ENCODE measurements at places on chromosomes 4 and X.

DNA sequence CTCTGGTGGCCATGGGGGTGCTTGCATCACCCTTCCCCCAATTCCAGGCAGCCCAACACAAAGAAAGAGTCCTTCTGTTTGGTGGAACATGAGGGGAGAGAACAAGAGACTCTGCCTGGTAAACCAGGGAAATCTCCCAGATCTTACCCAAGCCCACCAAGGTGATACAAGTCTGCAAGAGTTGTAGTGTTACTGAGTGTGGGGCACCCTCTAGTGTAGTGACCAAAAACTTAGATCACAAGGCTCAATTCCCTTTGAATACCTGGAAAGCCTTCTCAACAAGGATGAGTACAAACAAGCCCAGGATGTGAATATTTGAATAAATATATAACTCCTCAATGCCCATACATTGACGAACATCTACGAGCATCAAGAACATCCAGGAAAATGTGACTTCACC, 64.7 kb downstream of the IL13RA2 start:
- no peak for DNase-seq

- DNase-seq, result no peak
Measured at GRCh38 chr4:102551958-102552565, 50.9 kb downstream of the NFKB1 start.

- DNase-seq, result no peak
Measured at GRCh38 chrX:48491809-48492208, 15.8 kb downstream of the FTSJ1 start.

GRCh38 chrX:122857734-122858133, 326.3 kb upstream of the GRIA3 start:
- no peak for DNase-seq

GRCh38 chr4:13647031-13647430, 19.5 kb upstream of the BOD1L1 start:
- no peak for DNase-seq

DNA sequence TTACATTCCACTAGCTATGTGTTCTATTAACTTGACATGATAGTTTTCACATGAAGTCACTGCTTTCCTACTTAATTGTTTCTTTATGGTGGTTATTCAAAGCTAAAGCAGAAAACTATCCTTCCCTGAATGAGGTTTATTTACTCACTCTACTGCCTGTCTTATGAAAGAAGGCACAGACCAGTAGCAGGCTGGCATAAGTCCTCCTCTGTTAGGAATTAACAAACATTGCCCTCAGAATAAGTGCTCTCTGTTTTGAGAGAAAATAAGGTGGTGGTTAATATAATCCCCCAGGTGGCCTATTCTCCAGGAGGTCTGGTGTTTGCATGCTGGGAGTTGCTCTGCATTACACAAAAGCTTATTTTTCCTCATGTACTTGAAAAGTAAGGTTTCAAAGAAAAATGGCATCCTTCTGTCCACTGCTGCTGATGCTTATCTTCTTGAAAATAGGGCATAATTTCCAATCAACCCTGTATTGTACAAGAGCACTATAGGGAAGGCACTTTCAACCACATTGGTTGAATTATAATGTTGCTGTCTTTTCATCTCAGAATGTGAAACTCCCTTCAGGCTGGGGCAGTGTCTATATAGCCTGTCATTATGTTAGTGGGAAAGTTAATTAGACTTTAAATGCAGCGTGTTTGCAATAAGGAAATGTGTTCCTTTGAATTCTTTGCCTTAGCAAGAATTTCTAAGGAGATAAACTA, 119.7 kb upstream of the TBC1D9 start:
- DNase-seq, result no peak

GRCh38 chr4:189845145-189845846, 95.4 kb upstream of the FRG1 start:
- no peak for DNase-seq

- DNase-seq, result no peak
Measured at GRCh38 chrX:120459309-120459708, 9.8 kb downstream of the LAMP2 start.

- DNase-seq, result no peak
Measured at GRCh38 chrX:27815209-27815608, 7.4 kb downstream of the MAGEB10 start.

DNA sequence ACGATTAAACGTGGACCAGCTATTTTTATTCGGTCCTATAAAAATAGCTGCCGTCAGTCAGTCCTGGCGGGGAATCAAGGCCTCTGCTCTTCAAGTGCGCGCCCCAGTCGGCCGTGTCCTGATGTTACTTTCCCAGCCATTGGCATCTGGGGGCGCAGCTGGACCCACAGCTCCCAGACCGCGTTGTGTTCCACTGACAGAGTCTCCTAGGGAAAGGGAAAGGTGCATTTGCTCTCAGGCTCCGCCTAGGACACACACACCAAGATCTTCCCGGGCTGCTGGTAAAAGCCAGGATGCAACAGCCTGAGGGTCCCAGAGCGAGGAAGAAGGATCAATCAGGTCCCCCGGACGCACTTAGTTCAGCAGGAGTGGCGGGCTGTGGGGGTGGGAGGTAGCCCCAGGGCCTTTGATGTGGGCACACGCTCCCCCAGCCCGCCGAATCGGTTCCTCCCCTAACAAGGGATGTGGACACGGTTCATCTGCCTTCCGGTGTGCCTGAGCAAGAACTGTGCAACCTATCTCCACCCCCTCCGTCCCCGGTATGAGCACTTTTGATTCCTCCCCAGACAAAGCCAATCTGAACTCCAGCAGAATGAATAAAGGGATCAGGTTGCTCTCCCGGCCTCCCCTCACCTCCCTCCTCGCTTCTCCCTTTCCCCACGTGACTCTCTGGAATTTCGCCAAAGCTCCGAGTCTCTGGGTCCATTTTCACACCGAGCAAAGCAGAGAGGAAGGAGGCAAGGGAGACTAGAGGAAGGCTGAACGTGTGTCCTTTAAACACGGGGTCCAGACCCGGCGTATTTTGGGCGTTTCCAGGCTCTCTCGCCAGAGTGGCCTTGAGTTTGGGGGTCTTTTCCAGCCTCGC, 626 bp upstream of the FRAS1 start:
- DNase-seq, result no peak

GRCh38 chrX:40009462-40009851, 88.3 kb downstream of the BCOR start:
- DNase-seq, result no peak

- no peak for DNase-seq
Measured at GRCh38 chr4:138894011-138894410, 121.6 kb upstream of the NOCT start.

DNA sequence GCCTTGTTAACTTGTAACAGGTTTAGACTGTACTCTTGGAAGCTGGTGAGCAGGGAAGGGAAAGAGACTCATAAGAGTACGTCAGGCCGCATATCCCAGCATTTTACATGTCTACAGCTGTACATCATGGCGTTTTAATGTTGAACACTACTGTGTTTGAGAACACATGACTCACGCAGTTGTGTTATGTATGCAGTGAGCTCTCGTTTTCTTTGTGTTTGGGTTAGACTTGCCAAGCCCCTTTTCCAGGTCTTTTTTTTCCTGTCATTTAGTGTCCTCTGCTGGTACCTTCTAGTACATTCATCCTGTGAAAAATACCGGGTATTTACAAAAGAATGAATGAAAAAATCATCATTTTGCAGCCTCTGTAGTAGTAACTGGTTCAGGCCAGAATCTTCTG, 35.3 kb downstream of the SMS start:
- no peak for DNase-seq

DNA sequence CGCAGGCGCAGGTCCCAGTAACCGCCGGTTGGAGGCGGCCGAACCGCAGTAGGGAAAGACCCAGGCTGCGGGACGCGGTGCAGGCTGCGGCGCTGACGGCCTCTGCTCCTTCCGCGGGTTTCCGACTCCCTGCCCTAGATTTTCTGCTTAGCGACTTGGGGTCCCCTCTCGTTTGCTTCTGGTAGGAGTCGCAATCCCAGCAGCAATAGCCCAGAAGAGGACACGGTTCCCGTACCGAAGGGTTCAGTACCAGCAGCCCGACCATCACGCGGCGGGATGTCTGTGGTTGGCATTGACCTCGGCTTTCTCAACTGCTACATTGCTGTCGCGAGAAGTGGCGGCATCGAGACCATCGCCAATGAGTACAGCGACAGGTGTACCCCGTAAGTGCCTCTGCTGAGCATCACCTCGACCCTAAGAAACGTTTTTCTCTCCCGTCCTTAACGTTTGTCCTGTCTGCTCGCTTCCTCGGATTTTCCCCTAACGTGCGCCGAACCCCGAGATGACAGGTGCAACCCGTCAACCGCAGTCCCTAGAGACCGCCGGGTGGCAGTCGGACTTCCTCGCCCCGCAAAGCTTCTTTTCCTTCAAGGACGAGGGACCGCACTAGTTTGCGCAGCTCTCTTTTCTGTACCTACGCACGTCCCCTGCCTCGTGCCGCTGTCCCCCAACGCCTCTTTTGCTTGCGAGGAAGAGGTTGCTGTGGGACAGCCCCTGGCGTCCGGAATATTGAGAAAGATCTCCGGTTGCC, at the start of gene HSPA4L:
Gene HSPA4L (plus strand): TSS at position 48 of the 751 bp plus-strand sequence. CDS start 229 bp downstream, at position 277.
- DNase-seq, result no peak

DNA sequence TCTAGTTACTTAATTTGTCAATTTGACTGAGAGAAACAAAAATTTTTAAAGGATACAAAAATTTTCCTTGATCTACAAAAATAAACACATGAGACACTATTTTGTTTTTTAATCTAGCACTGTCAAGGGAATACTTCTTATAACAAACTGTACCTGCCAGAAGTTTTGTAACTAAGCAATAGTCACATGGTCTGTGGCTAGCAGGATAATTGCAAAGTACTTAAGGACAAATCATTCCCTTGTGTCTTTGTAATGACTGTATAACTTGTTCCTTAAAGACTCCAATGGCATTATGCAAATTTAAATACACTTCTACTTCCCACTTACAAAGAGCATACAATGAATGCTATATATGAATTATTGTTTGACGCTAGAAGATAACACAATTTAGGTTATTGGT, 25.1 kb upstream of the ANK2 start:
- no peak for DNase-seq

DNA sequence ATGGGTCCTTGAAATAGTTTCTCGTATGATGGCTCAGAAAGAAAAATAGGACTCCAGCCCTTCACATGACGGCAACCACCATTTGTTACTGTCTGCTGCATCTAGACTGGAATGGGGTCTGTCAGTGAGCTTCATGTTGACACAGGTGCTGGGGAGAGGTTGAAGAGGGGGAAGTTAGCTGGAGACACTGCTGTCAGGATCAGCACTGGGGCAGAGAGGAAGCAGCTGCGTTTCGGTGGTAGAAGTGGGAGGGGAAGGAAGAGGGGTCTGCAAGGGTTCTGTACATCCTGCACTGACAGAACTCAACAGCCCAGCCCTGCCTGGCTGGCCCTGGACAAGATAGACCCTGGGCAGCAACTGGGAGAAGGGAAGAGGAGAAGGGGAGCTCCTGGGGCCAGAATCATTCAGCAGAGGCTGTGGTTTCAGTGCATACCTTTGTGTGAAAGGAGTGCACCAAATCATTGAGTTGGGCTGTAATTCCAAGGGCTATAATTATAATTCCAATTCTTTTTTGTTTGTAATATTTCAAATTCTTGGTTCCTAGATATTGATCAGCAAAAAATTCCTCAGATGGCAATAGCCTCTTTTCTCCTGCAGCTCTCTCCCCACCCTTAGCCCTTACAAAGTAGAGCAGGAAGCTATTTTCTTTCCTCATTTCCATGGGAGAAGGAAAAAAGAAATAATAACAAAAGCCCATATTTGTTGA, 119.4 kb upstream of the C1GALT1C1 start:
- DNase-seq, result no peak

GRCh38 chr4:138826322-138826721, 189.3 kb upstream of the NOCT start:
- no peak for DNase-seq

- no peak for DNase-seq
Measured at GRCh38 chr4:105937759-105938158, 42.5 kb downstream of the NPNT start.

GRCh38 chrX:115173181-115173580, 16.0 kb upstream of the RBMXL3 start:
- DNase-seq, result no peak

- no peak for DNase-seq
Measured at GRCh38 chr4:7256984-7257810, 64.9 kb downstream of the SORCS2 start.

DNA sequence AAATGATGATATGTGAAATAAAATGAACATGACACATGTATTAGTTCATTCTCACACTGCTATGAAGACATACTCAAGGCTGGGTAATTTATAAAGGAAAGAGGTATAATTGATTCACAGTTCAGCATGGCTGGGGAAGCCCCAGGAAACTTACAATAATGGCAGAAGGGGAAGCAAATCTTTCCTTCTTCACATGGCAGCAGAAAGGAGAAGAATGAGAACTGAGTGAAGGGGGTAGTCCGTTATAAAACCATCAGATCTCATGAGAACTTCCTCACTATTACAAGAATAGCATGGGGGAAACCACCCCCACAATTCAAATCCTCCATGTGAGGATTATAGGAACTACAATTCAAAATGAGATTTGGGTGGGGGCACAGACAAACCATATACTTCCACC, 243.9 kb upstream of the GYPA start:
- no peak for DNase-seq

DNA sequence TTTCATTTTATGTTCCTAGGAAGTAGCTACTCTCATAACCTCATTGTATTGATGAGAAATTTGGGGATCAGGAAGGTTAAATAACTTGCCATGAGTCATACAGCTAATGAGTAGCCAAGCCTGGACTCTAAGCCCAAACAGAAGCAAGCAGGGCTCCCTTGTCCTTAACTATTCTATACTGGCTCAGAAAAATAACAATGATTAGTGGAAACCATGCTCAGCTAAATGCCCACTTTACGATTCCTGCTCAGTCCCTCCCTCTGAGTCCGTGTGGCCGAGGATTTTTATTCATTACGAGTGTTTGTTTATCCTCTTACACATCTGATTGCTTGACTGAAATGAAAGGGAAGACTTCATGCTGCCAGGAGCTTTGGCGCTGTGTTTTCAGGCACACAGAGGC, 100.9 kb downstream of the SLC34A2 start:
- DNase-seq, result no peak

DNA sequence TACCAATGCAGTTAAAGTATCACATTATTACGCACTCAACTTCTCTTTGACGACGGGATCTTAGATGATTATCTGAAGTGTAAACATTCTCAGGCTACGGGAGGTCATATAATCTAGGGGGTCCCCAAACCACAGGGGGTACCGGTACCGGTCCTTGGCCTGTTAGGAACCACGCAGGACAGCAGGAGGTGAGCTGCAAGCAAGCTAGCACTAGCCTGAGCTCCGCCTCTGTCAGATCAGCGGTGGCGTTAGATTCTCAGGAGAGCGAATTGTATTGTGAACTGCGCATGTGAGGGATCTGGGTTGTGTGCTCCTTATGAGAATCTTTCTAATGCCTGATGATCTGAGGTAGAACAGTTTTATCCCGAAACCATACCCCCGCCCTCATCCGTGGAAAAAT, 20.6 kb upstream of the PRR27 start:
- no peak for DNase-seq

GRCh38 chrX:45077748-45078424, 122.8 kb downstream of the DIPK2B start:
- DNase-seq, result no peak

DNA sequence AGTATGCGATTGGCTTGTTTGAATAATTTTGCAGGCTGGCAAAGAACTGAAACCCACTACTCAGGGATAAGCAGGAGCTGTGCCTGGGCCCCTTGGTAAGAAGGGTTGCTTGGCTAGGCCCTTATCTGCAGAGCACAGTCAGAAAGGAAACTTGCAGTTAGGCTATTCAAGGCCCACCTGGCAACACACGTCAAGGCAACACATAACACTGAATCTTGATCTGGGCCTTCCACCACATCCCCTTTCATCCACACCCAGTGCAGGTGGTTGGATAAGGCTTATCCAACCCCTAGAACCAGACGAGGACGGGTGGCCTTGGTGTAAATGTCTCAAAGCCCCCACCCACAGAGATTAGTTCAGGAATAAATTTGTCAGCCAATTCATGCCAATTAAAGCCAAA, 72.8 kb upstream of the NEIL3 start:
- no peak for DNase-seq

GRCh38 chr4:153008578-153009199, 72.6 kb downstream of the FHDC1 start:
- DNase-seq, result no peak

Measured in AML-193 (cell line).